ENCODE measurements at places on chromosomes 11 and 22. TPM values are rescaled to one million over a fixed set of nuclear protein-coding genes. Genes with fewer than 3 reads are reported as not detected.

Gene ZNF408
- total RNA-seq, result 9.6 TPM

Gene ZFTA
- total RNA-seq, result 48.3 TPM

Gene TSPAN32
- 1.8 TPM for total RNA-seq

Gene ADM
- 17.5 TPM for total RNA-seq

Gene THAP12
- 30.6 TPM for total RNA-seq

Gene RIMBP3B
- total RNA-seq, result 0.15 TPM

GRCh38 chr22:49025791-49026493, 801.7 kb downstream of the BRD1 start:
- DNase-seq, result no peak

GRCh38 chr11:64339754-64340408, at the start of gene CCDC88B:
TSS of gene CCDC88B (plus strand) at chr11:64340204. CDS start at chr11:64340267, 63 bp downstream.
- no peak for DNase-seq

- no peak for DNase-seq
Observed at GRCh38 chr11:70476669-70477068, 78.3 kb downstream of the CTTN start.

DNA sequence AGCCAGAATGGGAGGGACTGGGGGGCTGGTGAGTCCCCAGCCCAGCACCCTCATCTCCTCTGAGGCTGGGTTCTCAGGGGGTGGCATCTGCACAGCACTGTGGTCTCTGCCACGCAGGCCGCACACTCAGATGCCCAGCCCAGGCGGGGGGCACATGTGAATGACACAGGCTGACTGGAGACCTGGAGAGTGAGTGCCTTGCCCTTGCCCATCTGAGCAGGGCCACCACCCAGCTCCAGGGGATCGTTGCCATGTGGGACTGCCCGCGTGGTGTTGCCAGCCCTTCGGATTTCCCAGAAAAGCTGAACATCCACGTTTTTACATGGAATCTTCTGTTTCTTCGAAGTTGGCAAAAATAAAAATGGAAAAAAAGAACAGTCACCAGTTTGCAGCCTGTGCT, 18.9 kb downstream of the PRDM11 start:
- DNase-seq, result no peak

- no peak for DNase-seq
Observed at GRCh38 chr11:107050121-107050520, 31.8 kb upstream of the GUCY1A2 start.

- DNase-seq, result no peak
Observed at GRCh38 chr22:37633089-37633624, 6.3 kb upstream of the SH3BP1 start.

- no peak for DNase-seq
Observed at GRCh38 chr11:121129362-121130340, 28.6 kb downstream of the TECTA start.

DNA sequence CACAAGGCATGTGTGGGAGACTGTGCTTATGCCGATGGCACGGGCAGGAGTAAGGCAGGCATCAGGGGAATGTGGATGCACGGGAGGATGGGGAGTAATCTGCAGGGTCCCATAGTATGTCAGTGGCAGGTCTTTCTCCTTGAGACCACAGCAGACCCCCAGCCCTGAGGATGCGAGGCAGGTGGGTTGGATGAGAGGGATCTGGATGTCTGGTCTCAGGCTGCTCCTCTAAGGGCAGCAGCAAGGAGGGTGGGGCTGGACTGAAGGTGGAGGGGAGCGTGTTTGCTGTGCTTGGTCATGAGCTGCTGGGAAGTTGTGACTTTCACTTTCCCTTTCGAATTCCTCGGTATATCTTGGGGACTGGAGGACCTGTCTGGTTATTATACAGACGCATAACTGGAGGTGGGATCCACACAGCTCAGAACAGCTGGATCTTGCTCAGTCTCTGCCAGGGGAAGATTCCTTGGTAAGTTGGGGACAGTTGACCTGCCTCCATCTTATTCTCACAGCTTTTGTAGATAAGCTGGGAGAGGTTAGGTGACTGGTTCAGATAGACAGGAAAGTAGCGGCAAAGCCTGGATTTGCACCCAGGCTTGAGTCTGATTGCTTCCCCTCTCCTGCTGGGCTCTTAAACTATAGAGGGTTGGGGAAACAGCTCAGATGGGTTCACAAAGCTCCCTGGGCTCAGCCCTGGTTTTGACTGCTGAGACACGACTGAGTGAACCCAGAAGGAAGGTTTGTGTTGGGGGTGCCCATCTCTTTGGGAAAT, at the start of gene APOL1:
TSS of gene APOL1 (plus strand) at position 380 of the 769 bp plus-strand sequence. CDS start 1,823 bp downstream, outside the sequence.
- peak; percentile 56 for DNase-seq

Measured in ovary (tissue), 10 donors.